ENCODE measurements at places on chromosomes 4 and X.

GRCh38 chr4:182310316-182310715 is 67.1 kb downstream of the TENM3 start:
- DNase-seq, result no peak

DNA sequence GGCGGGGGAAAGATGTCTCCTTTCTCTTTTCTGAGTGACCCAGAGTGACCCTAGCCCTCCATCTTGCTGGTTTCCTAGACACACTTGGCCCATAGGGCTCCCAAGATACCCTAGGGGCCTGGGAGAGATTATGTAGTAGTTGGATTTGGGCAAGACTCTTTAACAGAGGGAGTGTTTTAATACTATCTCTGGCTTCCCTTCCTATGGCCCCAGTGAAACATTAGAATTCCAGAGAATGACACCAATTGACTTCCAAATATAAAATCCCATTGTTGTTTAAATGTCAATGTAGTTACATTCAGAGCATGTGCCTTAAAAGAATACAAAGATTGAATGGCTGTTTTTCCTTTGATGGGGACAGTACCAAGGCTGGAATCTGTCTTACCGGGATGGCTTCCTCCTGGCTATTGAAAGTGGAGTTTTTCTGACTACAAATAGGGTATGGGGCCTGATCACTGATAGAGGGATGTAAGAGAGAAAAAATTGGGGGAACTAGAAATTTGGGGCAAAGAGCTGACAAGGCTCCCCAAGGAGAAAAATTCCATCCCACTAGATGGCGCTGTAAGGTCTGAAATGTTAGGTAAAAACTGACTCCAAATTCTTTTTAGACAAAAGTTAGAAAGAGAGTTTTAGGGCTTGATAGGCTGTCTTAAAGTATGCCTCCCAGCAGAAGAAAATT is 10.7 kb downstream of the TENT5D start:
- DNase-seq, result no peak

DNA sequence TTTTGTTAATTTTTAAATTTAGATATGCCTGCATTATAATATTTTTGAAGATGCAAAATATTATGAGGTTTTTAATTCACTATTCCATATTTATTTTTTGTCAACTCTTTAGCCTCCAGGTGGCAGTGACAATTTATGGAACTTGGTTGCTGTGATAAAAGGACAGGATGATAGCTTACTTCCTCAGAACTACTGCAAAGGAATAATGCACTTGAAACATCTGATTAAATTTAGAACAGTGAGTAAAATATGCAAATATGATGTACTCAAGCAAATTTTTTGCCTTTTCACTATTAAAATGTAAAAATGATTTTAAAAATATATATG is 45.1 kb downstream of the SPATA4 start:
- DNase-seq, result no peak

DNA sequence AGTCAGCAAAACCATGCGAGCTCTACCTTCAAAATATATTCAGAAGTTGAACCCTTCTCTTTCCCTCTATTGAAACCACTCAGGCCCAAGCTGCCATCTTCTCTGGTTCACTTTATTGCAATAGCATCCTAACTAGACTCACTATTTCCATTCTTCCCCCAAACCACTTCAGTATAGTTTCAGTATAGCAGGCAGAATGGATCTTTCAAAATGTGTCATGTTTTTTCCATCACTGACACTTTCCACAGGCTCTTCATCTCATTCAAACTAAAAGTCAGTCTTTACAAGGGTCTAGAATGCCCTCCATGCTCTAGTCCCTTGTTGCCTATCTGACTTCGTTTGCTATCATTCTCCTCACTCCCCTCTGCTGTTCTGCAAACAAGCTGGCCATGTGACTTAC is 274.4 kb downstream of the IDS start:
- DNase-seq, result peak; percentile 4

DNA sequence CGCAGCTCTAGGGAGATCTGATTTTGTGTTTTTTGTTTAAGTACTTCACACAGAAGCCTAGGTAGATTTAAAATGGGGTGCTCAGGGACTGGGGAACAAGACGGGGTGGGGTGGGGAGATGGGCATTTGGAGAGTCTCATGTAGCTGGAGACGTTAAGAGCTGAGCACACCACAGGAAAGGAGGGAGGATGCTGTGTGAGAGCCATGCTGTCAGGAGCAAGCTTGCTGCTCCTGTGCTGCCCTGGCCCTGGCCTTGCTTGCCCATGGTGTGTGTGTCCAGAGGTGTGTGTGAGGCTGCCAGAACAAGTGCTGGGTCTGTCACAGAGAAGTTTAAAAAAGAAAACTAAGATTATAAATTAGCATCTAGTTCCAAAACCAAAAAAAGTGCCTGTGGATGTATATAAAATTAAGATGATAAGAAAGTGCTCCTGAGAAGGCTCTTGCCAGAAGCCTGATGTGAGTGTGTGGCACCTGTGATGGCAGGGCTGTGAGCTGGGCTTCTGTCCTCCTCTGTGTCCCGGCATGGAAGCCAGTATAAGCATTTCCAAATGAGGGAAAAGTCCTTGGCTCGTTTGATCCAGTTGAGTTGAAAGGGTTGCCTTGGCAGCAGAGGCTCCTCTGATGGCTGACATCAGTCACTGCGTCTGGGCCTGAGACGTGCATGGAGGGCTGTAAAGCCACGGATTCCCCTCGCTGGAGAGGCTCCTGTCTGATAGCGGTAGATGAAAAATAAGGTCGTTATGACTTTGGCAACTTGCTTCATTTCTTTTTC is 63.5 kb downstream of the NELFA start:
- DNase-seq, result no peak

GRCh38 chrX:16305187-16305586 is 137.9 kb downstream of the MAGEB17 start:
- no peak for DNase-seq

DNA sequence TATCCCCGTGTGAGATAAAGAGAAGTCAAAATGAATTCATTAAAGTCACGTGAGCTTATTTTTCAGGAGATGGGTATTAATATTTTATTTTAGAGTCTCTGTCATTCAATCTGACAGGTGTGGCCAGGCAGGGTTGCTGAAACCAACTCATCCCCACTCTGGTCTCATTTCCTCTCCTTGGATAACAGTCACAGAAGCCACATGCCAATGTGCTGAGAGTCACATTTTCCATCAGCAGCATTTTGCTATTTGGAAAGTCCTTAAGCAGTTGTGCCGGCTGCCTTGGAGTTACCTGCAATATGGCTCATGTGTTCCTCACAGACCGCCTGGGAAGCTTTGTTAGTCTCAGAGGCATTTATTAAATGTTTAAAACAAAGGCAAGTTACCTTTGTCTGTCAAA is 302.3 kb downstream of the DCHS2 start:
- no peak for DNase-seq

DNA sequence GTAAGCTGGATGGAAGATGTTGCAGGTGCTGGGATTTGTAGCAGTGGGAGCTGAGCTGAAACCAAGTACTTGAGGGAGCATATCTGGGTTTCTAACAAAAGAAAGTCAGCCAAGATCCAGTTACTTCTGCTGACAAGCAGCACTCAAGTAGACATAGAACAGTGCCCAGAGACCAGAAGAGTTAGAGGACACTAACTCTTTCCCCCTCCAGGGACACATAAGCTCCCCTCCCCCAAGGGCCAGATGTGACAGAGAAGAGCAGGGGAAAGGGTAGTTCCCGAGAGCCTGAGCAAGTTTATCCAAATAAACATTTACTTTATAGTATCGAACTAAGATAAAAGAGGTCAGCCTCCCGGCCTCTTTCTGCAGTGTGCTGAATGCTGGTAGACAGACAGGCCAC is 12.2 kb downstream of the TRPC3 start:
- DNase-seq, result no peak

GRCh38 chrX:154530286-154530685 is 14.3 kb upstream of the FAM3A start:
- no peak for DNase-seq

DNA sequence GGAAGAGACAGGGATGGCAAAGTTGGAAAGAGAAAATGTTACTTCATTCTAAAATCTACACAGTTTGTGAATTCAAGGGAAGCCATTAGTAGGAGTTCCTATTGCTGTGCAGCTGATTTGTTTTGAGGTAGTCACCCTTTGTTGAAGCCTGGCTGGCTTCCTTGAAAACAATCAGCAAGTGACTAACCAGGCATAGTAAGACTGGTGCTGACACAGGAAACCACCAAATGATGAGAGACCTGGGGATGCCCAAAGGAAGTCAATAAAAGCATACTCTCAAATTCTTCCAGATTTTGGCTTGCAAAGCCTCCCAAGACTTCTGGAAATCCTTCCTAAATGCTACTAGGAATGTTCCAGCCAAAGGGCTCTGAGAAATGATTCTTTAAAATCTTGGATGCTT is 23.9 kb upstream of the PRDM8 start:
- DNase-seq, result peak; percentile 65

GRCh38 chr4:141645611-141646340 is 9.4 kb downstream of the IL15 start:
- DNase-seq, result no peak

- DNase-seq, result peak; percentile 57
Measured at GRCh38 chr4:2691952-2692435, 64.1 kb downstream of the TNIP2 start.

DNA sequence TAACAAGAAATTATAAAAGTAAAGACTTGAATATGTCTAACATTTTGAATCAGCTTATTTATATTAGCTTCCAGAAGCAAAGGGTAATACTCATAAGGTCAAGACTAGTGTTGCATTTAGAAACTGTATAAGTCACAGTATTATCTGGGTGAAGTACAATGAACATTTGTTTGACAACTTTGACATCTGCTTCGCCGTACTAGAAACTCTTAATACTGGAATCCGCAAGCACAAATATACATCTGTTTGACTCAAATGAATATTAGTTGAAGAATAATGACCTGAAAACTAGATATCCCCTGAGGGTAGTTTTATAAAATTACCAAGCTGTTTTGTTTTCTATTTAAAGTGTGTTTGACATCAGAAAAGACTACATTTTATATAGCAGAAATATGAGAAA is 135.4 kb upstream of the ATOH1 start:
- no peak for DNase-seq

GRCh38 chrX:19782419-19782818 is 105.0 kb downstream of the SH3KBP1 start:
- no peak for DNase-seq
